ENCODE measurements at places on chromosomes 11 and 22.

DNA sequence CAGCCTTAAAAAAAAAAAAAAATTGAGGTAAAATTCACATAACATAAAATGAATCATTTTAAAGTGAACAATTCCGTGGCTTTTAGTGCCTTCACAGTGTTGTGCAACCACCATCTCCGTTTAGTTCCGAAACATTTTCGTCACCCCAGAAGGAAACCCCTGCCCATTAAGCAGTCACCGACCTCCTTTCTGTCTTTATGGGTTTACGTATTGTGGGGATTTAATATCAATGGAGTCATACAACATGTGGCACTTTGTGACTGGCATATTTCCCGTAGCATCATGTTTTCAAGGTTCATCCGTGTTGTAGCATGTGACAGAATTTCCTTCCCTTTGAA, 65.5 kb downstream of the BCR start:
- no peak for DNase-seq

DNA sequence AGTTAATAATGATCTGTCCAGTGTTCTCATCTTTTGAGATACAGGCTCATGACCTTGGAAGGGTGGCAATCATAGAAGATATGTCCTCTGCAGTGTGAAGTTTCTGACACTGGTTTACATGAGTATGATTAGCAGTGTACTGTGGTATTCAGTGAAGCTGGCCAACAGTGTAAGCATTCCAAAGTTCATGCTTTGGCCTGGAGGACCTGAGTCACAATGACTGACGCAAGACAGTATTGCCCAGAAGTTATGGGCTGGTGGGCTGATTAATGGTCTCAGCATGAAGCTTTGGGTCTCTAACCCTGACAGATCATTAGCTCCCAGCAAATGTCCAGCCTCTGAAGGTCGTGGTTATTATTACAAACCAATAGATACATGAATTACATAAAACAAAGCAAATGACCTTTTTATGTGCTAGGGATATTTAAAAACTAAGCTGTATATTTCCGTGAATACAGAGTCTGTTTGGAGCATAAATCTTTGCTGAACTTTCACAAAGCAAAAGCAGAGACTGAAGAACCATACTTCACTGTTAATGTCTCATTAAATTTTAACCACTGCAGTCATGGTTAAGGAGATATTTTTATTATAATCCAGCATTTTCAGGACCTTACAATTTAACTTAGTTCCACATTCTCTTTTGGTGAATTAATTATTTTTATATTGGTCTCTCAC, 28.3 kb upstream of the USP47 start:
- DNase-seq, result no peak

DNA sequence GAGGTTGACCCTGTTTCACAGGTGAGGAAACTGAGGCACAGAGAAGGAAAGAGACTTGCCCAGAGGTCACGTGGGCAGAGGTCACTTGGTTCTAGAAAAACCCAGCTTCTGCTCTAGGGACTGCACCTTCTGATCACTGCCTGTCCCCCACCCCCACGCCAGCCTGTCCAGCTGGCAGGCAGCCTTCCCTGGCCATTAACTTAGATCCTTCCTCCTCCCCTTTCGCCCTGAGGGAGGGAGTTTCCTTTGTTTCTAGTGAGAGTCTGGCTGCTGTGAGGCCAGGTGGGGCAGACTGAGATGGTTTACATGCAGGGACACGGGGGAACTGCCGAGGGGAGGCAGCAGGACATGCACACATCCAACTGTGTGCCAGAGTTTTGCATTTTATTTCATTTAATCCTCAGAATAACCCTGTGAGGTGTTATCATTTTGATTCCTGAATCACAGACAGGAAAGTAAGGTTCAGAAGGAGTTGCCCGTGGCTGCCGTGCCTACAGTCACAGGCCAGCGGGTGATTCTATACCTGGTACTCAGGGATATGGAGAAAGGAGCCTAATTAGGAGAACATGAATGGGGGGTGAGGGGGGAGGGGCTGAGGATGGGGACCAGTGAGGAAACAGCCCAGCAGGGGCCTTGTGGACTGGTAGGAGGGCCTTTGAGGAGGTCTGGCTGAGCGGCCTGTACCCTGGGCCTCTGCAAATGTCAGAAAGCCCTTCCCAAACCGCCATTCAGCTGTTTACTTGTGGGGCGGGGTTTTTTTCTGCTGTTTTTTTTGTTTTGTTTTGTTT, 3.4 kb downstream of the FAM83F start:
- no peak for DNase-seq

- DNase-seq, result no peak
These were observed 14.1 kb downstream of the MIAT start for GRCh38 chr22:26671317-26672059.

- DNase-seq, result no peak
These were observed 9.0 kb upstream of the RDX start for GRCh38 chr11:110305169-110306018.

DNA sequence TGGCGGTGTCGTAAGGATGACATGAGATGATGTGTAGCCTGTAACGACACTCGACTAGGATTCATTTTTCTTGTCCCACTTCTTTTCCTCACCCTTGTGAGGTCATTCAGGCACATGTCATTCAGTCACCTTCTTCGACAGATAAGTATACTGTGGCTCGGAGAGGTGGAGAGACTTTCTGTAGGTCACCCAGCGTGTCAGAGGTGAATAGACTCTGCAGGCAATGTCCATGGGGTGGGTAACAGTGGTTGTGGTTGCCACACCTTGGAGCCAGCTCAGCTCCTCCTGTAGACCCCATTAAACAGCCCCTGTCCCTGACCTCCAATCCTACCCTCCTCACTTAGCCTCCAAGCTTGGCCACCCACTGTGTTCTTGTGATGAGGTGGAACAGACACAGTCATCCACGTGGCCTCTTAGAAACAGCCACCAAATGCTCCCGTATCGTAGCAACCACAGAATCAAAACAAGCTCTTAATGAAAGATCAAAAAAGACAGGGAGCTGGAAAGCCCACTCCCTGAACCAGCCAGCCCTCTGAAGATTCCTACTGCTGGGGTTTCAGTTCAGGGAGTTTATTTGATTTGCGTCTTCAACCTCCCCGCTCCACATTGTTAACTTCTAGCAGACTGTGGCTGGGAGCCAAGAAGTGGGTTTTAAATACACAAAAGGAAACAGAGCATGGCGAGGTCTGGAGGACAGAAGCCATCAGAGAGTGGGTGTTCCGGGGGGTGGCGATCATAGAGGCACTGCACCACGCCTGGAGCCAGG, 89.0 kb upstream of the GRK3 start:
- no peak for DNase-seq

GRCh38 chr11:62120431-62120830, 3.4 kb upstream of the INCENP start:
- DNase-seq, result no peak

- no peak for DNase-seq
These were observed 148.4 kb downstream of the CACNA1I start for GRCh38 chr22:39718921-39719475.

DNA sequence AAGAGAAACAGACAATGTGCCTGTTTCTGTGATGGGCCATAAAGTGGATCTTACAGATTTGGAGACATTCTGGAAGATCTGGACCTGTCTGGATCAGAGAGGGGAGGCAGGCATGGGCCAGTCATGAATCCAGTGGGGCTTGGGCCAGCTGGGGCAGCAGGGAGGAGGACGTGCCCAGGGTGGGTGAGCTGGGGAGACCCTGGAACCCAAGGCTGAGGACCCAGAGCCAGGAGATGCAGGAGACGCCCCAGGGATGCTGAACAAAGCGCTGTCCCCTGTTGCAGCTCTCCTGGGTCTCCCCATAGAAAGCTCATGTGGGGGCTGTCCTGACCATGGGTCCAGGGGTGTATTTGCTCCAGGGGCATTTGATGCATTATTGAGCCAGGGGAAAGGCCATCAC, 1.5 kb upstream of the APOBEC3A start:
- no peak for DNase-seq

GRCh38 chr22:45671783-45672563, at the start of gene ATXN10:
TSS of gene ATXN10 (plus strand) at chr22:45671834. CDS start at chr22:45672064, 230 bp downstream.
- no peak for DNase-seq

- DNase-seq, result no peak
These were observed 12.5 kb downstream of the DESI1 start for GRCh38 chr22:41608386-41608785.

- no peak for DNase-seq
These were observed 476.7 kb upstream of the CCDC179 start for GRCh38 chr11:23336961-23337360.

GRCh38 chr11:623999-624704, 603 bp downstream of the CDHR5 start:
- no peak for DNase-seq

DNA sequence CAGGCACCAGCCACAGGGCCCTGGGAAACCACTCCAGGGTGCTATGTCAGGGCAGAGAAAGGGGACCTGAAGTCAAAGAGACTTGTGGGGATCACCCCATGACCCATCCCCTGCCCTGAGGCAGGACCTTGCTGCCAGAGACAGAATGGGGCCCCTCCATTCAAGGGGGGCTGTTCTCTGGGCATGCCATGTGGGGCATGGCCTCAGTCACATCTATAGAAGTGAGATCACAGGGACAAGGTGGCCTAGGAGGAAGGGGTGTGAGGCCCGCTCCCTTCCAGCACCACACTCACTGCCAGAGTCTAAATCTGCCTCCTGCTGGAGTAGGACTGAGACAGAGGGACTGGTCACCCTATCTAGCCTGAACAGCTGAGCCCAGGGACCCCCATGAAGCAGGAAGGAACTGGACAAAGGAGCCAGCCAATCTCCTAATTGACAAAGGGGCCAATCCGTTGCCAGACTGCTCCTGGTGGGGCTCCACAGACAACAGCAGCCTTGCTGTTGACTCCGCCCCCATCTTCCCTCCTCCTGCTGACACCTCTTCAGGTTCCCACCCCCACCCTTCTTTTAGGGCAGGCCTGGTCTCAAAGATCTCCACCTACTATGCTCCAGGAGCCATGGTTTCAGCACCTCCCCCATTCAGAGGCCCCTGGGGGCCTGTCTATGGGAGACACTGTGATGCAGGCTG, 26.0 kb downstream of the NEAT1 start:
- no peak for DNase-seq

DNA sequence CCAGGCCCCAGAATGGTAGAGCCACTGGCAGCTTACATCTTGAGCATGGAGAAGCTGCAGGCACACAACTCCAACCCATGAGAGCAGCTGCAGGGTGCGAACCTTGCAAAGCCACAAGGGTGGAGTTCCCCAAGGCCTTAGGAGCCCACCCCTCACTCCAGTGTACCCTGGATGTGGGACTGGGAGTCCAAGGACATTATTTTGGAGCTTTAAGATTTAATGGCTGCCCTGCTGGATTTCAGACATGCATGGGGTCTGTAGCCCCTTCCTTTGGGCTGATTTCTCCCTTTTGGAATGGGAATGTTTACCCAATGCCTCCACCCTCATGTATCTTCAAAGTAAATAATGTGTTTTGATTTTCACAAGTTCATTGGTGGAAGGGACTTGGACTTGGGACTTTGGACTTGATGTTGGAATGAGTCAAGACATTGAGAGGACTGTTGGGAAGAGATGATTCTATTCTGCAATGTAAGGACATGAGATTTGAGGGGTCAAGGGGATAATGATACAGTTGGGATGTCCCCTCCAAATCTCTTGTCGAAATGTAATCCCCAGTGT, 1.1 kb upstream of the KRTAP5-7 start:
- DNase-seq, result no peak

GRCh38 chr11:107014871-107015270, 3.4 kb downstream of the GUCY1A2 start:
- DNase-seq, result no peak

GRCh38 chr22:24731761-24732160, 42.8 kb downstream of the PIWIL3 start:
- no peak for DNase-seq

GRCh38 chr11:26867286-26867685, 126.6 kb upstream of the FIBIN start:
- no peak for DNase-seq

GRCh38 chr11:91156041-91156440, 933.2 kb upstream of the CHORDC1 start:
- DNase-seq, result no peak

Measured in cortex of kidney (tissue), 1 donor.